ENCODE measurements at places on chromosomes 16 and 17.

GRCh38 chr16:74713325-74713724 is 12.7 kb upstream of the MLKL start:
- DNase-seq = no peak

- DNase-seq = no peak
These were observed 86.8 kb downstream of the NTN1 start for GRCh38 chr17:9108146-9108545.

GRCh38 chr16:57284209-57284951 is at the start of gene PLLP:
Gene PLLP, minus strand, starts transcription at chr16:57284672. Its CDS starts 132 bp downstream, at chr16:57284540.
- no peak for DNase-seq

DNA sequence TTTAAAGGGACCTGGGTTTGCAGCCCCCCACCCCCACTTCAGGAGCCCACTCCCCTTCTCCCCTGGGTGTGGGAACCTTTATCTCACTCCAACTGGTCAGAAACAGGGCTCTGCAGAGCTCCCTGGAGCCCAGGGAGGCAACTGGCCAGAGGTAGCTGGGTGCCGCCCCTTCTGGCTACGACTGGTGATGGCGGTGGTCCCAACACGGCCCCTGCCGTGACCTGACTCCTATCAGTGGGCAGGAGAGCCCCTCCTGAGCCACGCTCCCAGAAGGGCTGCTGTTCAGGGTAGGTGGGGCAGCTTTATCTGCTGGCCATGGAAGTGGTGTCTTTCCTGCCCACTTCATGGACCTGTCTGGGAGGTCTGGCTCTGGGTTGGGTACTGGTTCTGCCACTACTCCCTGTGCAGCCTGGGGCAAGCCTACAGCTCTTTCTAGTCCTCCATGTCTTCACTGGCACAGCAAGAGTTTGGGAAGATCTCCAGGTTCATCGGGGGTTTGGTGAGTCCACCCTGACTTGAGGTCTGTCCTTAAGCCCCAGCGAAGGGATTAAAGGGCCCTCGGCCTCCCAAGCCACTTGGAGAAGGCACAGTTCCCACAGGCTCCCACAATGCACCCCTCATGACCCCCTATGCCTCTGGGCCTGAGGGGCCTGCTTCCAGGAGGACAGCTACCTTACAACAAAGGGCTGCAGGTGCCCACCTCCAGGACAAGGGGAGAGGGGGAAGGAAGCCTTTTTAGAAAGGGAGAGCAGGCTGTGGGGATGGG is 5.5 kb upstream of the SREBF1 start:
- no peak for DNase-seq

DNA sequence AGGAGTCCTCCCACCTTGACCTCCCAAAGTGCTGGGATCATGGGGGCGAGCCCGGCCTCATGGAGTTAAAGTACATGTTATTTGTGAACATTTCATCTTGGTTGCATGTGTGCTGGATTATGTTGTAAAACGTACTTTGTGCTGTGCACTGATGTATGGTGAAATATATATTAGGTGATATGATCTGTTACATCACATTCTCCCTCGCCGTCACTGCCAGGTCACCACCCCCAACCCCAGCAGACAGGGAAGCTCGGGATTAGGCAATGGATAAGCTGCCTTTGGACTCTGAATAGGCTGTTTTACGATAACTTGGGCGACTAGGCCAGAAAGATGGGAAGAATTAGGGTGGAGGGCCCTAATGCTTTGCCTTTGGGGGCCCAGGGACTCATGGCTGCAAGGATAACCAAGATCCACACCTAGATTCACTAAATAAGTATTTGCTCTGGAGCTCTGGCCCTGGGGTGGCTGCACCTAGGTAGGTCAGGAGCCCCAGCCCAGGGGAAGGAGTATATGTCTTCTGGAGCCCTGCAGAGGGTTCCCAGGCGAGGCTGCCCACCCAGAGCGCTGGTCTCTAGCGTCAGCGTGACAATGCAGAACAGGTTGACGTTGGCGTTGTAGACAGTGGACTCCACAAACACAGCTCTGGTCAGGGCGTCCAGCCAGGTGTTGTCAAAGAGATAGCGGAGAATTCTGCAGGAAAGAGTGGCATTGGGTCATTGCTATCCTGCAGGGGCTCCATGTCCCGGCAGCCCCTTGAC is 27.1 kb upstream of the GCSH start:
- DNase-seq = no peak

DNA sequence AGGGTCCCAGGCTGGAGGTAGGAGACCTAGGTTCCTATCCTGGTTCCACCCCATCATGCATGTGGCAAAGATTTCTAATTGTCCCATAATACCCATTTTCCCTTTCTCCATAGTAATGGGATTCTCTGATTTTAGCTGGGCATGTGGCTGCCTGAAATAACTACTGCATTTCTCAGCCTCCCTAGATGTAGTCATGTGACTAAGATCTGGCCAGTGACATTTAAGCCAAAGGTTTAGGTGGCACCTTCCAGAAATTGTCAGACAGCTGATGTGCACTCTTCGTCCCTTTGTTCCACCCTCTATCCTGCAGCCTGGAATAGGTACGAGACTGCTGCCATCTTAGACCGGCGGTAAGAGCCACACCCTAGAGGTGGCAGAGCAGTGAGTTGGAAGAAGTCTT is 8.2 kb downstream of the NXPH3 start:
- no peak for DNase-seq

DNA sequence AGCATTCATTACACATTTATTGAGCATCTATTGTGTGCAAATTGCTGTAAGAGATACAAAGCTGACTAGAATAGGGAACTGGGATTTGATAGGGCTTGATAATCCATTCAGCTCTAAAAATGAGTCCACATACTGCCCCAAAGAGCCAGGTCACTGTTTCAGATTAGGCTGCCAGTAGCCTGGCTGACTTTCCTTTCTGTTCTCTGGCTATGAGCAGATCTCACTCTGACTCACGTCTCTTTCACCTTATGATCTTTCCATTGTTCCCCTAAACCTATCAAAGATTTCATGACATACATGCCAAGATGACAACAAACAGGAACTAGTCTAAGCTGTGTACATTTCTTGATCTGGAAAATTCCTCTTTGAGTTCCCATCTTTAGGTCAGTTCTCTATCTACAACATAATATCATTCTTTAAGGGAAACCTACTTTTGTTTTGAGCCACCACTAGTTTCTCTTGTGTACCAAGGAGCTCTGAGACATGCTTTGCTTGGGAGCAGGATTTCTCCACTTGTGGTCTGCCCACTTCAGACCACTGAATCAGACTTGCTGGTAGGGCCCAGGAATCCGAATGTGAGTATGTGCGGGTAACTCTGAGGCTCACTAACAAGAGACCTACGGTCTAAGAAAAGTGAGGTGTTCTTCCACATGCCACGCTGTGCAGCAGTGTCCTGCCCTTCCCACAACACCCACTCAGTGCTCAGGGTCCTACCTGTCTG is 40.9 kb upstream of the ICAM2 start:
- no peak for DNase-seq

DNA sequence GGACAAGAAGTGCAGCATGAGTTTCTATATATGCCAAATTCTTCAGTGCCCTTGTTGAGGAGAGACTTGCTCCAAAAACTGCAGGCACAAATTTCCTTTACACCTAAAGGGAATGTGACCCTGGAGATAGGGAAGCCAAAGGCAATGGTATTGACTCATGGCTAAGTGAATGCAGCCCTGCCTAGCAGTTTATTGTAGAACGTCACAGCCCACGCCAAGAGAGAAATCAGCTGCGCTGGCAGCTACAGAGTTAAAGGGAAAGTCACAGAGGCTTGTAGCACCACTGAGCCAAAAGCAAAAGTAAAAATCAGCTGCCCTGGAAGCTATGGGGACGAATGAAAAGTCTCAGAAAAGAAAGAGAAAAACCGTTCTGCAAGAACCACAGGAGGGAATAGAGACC is 10.1 kb downstream of the POLR3K start:
- no peak for DNase-seq

- no peak for DNase-seq
These were observed 77.7 kb downstream of the GAS7 start for GRCh38 chr17:10120749-10121148.

DNA sequence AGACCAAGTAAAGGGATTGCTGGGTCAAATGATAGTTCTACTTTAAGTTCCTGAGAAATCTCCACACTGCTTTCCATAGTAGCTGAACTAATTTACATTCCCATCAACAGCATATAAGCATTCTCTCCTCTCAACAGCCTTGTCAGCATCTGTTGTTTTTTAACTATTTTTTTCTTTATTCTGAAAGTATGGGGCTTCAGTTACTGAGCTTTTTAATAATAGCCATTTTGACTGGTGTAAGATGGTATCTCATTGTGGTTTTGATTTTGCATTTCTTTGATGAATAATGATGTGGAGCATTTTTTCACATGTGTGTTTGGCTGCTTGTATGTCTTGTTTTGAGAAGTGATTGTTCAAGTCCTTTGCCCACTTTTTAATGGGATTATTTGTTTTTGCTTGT is 2.5 kb downstream of the KRTAP2-2 start:
- no peak for DNase-seq

GRCh38 chr16:31472709-31473203 is 804 bp downstream of the TGFB1I1 start:
- no peak for DNase-seq

DNA sequence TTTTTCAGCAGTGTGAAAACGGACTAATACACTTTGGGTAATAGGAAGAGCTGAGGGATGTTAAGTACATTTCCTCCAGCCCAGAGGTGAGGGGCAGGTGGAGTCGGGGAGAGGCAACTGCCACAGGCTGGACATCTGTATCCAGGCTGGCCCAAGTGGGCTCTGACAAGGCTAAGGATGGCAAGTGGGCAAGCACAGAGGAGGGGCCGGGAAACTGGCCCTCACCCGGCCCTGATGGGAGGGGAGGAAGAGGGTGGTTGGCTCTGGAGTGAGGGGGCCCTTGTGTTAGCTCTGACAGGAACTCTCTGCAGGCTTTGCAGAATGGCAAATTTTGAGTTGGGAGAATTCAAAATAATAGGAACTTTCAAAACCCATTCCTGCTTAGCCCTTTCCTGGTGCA is 251.0 kb upstream of the TNRC6C start:
- DNase-seq = peak; percentile 55

DNA sequence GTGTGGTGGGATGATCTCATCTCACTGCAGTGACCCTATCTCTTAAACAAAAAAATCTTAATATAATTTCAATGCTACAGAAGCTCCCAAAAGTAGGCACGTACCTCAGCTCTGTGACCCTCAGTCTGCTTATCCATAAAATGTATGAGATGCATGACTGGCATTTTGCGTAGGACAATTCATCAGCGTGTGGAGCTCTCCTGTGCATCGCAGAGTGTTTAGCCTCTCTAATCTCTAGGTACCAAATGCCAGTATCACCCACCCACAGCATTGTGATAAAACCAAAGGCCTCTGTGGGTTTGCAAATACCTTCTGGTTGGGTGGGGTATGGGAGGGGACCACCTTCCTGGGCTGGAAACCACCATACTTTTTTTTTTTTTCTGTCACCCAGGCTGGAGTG is 19.0 kb upstream of the TUBG2 start:
- DNase-seq = no peak

DNA sequence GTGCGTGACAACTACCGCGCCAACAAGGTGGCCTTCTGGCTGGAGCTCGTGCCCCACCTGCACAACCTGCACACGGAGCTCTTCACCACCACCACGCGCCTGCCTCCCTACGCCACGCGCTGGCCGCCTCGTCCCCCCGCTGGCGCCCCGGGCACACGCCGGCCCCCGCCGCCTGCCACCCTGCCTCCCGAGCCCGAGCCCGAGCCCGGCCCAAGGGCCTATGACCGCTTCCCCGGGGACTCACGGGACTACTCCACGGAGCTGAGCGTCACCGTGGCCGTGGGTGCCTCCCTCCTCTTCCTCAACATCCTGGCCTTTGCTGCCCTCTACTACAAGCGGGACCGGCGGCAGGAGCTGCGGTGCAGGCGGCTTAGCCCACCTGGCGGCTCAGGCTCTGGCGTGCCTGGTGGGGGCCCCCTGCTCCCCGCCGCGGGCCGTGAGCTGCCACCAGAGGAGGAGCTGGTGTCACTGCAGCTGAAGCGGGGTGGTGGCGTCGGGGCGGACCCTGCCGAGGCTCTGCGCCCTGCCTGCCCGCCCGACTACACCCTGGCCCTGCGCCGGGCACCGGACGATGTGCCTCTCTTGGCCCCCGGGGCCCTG is 3.0 kb upstream of the SPEM1 start:
- DNase-seq = no peak

GRCh38 chr17:76826330-76827068 is 41.7 kb upstream of the MGAT5B start:
- no peak for DNase-seq

GRCh38 chr16:81836279-81837054 is 57.4 kb downstream of the PLCG2 start:
- no peak for DNase-seq

- DNase-seq = no peak
These were observed 80.2 kb upstream of the ASIC2 start for GRCh38 chr17:33373273-33373672.

GRCh38 chr17:47179141-47179540 is 10.0 kb downstream of the CDC27 start:
- no peak for DNase-seq

DNA sequence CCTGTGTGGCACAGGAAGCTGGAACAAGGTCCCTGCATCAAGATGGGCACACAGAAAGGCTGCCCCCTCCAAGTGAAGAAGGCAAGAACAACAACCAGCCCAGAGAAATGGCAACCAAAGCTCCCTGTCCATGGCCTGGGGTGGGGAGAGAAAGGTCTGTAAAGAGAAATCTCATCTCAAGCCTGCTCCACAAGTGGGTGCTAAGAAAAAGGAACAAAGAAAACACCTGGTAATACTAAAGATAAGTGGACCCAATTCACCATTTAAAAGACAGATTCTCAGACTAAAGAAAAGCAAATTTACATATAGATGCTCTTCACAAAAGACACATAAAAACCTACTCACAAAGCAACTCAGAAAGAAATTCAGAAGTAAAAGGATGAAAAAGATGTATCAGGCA is 107.4 kb downstream of the PARN start:
- no peak for DNase-seq

DNA sequence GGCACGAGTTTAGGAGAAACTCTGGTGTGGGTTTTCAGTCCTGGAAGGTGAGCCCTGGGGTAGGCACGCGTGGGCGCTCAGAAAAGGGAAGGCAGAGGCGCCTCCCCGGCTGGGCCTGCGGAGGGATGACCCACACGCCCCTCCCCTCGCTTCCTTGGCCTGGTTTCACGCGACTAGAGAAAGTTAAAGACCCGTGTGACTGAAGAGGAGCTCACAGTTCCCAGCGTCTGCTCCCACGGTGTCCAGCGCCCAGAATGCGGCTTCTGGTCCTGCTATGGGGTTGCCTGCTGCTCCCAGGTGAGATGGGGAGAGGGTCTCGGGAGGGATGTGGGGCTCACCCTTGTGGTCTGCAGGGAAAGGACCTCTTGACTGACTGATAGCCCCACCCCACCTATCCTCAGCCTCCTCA is at the start of gene CD300LG:
TSS of gene CD300LG (plus strand) at position 214 of the 409 bp plus-strand sequence. CDS start at position 255, 41 bp downstream.
- no peak for DNase-seq
